Memory B cell (primary cell): ENCODE measurements at places on chromosomes 6 and 20.

DNA sequence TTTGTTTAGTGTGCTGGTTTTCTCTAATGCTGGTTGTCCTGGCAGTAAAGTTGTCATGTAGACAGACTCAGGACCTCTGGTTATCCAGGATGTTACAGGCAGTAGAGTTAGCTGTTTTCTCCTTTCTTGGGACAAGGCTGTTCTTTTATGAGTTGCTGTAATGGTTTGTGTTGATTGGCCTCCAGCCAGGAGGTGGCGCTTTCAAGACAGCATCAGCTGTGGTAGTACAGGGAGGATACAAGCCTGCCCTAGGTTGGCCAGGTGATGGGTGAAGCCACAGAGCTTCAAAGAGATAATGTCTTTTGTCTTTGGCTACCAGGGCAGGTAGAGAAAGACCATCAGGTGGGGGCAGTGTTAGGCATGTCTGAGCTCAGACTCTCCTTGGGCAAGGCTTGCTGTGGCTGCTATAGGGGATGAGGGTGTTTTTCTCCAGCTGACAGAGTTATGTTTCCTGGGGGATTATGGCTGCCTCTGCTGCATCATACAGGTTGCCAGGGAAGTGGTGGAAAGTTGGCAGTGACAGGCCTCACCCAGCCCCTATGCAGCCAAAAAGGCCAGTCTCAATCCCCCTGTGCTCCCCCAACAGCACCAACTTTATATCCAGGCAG is 127.2 kb upstream of the TAB2 start:
- peak; percentile 59 for DNase-seq

DNA sequence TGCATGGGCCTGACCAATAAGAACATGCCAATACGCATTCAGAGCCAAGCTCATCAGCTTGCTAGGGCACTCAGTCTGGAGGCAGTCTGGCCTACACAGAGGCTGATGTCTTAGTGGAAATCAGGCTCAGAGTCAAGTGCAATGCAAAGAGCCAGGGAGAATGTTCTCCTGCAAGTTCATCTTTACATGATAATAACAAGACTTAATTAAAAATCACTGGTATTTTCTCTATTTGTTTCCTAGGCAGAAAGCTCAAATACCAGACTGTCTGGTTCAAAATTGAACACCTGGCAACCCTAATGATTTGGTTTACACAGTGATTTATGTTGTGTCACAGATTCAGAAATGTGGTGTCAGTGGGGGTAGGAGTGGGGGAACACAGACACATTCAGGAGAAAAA is 689.3 kb upstream of the FLRT3 start:
- no peak for DNase-seq

GRCh38 chr6:149400050-149400449 is at the start of gene SUMO4:
Gene SUMO4, plus strand, starts transcription at chr6:149400262. Its CDS starts 130 bp downstream, at chr6:149400392.
- DNase-seq: no peak

GRCh38 chr6:107692351-107692750 is 131.8 kb downstream of the SCML4 start:
- no peak for DNase-seq

DNA sequence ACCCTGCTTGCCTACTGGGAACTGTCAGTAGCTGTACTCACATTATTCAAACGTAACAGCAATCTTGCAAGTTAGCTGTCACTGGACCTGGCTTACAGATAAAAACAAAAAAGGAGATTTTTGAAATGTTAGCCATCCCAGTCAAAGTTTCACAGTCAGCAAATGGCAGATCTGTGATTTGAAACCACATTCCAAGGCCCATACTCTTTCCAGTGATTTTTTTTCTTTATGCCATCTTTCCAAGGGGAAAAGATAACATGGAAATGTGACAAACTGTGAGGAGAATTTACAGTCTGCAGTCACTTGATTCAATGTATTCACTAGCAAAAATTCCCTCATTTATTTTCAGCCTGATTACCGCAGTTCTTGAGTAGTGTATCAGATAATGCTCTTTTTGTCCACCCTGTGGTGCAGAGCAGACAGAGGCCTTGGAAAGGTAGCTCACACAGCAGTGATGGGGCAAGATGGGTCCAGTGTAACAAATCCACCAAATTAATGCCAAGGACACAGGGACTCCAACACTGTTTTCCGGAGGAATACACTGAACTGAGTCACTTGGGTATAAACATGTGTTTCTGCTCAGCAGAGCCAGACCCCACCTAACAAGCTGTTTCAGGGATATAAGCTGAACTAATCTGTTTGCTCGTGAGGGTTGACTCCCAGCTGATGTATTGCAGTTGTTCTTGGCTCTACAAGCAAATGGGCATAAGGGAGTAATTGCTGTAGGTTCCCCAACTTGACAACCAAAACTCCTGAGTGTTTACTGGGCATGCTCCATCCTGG is 49.9 kb upstream of the ADGRF1 start:
- no peak for DNase-seq

DNA sequence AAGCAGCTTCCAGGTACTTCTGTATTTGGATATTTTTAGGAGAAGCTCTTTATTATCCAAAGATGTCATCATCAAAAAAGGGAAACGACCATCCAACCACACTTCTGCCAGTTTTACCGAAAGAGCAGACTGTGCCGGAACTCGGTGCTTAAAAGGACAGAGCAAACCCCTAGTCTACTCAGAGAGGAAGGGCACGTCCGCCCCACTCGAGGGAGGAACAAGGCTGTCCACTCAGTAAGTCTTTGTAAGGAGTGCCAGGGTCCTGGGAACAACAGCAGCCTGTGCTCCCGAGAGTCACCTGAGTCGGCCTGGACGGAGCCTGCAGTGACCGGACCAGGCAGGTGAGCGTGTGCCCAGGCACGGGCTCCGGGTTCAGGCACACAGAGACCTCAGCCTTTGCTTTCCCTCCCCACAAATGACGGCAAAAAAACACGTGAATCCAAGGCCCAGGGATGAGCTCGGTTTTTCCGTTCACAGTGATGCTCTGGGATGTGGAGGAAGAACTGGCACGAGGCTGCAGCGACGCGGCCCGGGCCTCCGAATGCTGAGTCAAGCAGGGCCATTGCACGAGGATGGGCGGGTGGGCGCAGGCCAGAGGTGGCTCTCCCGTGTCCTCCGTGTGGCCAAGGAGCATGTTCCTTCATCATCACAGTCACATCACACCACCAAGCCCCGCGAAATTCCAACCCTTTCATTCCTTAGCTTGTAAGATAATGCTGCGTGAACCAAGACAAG is 17.4 kb upstream of the SLCO4A1 start:
- no peak for DNase-seq
